T1000 (cell line): ENCODE measurements at places on chromosomes 13 and 19.

- DNase-seq: no peak
These were observed 120.5 kb downstream of the SLC7A1 start for GRCh38 chr13:29474991-29475390.

DNA sequence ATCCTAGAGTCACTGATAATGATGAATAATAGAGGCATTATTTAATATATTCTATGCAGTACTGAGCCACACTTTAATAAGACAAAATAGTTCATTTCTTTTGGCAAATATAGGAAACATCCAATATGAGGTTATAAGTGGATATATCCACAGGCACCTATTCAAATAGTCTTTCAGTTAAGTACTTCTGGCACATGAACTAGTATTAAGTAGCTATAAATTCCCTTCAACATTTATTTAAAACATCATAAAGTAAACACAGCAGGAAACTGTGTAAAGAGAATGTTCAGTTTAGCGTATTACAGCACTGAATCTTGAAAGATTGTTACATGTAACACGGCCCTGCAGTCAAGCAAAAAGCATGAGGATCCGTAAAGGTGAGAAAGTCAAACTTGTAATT is 463.3 kb upstream of the KLF12 start:
- no peak for DNase-seq

GRCh38 chr13:103437651-103438050 is 371.4 kb upstream of the SLC10A2 start:
- DNase-seq: no peak

- no peak for DNase-seq
These were observed 610.6 kb upstream of the ATXN8OS start for GRCh38 chr13:69496981-69497380.

DNA sequence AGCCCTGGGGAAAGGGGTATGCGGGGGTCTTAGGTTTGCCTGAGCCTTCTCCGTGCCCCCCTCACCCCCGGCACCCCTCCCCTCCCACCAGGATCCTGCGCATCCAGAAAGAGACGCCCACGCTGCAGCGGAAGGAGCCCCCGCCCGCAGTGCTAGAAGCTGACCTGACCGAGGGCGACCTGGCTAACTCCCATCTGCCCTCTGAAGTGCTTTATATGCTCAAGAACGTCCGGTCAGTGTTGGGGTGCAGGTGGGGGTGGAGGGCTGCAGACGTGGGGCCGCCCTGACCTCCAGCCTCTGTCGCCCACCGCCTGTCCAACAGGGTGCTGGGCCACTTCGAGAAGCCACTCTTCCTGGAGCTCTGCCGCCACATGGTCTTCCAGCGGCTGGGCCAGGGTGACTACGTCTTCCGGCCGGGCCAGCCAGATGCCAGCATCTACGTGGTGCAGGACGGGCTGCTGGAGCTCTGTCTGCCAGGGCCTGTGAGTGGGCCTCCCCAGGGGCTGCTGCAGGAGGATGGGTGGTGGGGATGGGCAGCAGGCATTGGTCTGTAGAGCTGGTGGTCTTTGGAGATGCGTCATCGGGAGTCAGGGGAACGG is 4.4 kb downstream of the PNPLA6 start:
- no peak for DNase-seq

DNA sequence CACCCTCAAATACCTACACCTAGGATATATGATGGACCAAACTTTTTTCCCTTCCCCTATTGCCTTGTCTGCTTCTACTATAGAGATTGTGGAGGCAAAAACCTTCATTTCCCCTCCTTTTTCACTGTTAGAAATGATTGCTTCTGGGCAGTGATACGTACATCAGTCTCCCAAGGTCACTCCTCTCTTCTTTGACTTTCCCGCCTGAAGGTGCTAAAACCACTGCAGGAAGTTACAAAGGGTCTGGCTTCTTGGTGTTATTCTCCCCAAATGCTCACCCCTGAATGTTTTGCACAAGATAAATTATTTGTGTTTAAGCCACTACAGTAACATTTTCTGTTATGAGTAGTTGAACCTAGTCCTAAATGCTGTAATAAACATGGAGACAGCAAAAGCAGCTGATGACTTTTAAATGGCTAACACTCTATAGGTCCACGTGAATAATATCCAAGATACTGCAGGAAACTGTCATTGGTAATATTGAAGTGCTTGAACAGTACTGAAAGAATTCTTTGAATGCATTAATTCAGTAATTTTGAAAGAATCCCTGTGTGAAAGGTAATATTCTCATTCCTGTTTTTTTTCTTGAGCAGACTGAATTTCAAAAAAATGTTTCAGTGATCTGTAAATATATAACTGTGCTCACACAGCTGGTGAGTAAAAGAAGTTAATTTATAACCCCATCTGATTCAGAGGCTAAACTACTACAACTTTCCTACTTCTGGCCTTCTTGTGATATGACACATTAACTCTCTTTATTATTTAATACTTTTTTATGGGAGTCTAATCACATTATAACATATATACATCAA is 865.1 kb downstream of the EFNB2 start:
- DNase-seq: no peak

GRCh38 chr19:17794731-17795494 is at the start of gene B3GNT3:
Gene B3GNT3 (plus strand): TSS chr19:17795138. CDS start chr19:17807808, 12,670 bp downstream.
- DNase-seq: no peak

DNA sequence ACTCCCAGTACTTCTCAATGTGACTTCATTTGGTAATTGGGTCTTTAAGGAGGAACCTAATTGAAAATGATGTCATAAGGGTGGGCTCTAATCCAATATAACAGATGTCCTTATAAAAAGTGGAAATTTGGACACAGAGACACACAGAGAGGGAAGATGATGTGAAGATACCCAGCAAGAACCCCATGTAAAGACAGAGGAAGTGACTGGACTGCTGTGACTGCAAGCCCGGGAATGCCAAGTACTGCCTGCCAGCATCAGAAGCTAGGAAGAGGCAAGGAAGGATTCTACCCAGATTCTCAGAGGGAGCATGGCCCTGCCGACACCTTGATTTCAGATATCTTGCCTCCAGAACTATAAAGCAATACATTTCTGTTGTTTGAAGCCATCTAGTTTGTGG is 239.3 kb downstream of the KCTD12 start:
- DNase-seq: no peak

DNA sequence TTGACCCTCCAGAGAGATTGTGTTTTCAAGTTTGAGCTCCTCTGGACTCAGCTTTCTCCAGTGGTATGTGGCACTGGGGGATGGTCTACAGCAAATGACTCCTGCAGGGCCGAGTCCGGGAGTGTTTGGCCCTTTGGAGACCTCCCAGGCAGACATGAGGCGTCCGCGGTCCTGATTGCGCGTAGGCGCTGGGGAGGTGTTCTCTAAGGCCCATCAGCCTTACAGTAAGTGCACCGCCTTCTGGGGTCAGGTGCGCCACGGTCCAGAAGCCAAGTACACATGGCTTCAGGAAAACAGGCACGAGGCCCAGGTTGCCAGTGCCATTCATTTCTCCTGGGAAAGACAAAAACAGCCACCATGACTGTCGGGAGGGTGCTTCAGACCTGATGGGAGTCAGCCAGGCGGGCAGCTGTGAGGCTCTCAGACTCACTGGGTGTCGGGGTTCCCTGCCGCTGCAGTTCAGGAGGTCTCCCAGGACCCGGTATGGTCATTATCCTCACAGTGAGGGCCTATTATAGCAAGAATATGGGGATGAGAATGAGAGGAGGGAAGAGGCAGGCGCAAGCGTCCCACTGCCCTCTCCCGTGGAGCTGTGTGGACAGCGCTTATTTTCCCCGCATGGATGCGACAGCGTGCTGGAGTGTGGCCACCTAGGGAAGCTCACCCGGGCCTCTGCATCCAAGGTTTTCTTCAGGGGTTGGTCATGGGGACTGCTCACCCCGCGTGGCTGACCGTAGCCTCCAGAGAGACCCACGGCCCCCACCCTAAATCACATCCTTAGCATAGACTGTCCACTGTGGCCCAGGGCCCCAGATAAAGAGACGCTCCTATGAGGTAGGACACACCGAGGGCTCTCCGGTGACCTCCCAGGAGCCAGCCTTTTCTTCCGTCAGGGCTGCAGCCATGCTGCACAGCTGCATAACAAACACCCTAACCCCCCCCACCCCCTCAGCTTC is 21.8 kb downstream of the CCDC8 start:
- DNase-seq: no peak

GRCh38 chr13:97932036-97932435 is 21.4 kb upstream of the IPO5 start:
- no peak for DNase-seq

GRCh38 chr13:53442979-53443378 is 414.4 kb downstream of the OLFM4 start:
- no peak for DNase-seq

- no peak for DNase-seq
These were observed 3.0 kb downstream of the OPA3 start for GRCh38 chr19:45581576-45581975.

GRCh38 chr13:73704587-73704986 is 429.6 kb downstream of the KLF12 start:
- DNase-seq: no peak

DNA sequence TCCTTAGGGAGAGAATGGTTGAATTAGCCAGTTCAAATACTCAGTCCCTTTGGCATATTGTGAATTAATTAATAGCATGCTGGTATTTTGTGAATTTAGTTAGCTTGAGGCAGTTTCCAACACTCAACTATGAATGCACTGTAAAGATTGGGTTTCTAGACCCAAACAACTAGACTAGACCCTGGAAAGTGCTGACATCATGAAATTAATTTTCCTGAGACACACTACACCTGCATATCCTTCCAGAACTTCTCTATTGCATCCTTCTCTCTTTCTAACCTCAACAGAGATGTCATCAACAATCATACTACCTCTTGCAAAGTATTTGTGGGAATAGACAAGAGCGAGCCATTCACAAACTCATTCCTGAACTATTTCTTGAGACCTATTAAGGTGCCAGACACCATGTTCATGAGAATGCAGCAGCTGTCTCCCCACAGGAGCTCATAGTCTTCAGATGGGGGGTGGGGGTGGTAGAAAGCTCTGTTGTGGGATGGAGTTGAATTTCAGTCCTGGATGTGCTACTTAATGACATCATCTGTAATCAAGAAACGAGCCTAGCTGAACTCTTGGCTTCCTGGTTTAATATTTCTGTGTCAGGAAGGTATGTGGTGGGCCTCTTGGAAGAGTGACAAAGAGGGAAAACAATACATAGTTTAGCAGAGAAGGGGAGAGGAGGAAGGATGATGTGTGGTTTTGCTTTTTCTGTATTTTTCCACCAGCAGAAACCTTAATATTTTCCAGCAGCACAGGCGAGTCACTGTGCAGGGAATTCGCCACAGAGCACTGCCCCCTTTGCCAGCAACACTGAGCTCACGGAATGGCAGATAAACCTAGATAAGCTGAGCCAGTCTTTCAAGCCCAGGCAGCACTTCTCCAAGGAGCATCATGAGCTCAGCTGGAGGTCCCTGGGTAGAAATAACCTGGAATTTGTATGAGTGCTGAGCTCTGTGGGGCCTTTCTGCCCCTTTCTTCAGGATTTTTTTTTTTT is 53.1 kb upstream of the CYSLTR2 start:
- DNase-seq: no peak

- no peak for DNase-seq
These were observed 3.7 kb upstream of the TMEM86B start for GRCh38 chr19:55232286-55232602.

DNA sequence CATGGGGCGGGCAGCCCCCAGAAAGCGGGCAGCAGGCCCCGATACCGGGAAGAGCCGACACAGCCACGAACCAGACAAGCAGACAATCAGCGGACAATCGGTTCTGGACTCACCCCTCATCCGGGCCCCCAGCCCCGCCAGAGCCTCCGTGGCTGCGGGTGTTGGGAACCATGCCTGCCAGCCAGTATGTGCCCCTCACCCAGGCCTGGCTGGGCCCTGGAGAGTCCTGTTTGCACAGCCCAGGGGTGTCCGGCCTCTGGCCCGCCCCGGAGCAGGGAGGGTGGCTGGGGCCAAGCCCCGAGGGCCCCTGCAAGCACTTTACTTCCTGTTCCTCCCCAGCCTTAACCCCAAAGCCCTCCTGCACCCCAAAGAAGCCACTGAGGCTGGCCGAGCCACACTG is 7.8 kb downstream of the PODNL1 start:
- no peak for DNase-seq

DNA sequence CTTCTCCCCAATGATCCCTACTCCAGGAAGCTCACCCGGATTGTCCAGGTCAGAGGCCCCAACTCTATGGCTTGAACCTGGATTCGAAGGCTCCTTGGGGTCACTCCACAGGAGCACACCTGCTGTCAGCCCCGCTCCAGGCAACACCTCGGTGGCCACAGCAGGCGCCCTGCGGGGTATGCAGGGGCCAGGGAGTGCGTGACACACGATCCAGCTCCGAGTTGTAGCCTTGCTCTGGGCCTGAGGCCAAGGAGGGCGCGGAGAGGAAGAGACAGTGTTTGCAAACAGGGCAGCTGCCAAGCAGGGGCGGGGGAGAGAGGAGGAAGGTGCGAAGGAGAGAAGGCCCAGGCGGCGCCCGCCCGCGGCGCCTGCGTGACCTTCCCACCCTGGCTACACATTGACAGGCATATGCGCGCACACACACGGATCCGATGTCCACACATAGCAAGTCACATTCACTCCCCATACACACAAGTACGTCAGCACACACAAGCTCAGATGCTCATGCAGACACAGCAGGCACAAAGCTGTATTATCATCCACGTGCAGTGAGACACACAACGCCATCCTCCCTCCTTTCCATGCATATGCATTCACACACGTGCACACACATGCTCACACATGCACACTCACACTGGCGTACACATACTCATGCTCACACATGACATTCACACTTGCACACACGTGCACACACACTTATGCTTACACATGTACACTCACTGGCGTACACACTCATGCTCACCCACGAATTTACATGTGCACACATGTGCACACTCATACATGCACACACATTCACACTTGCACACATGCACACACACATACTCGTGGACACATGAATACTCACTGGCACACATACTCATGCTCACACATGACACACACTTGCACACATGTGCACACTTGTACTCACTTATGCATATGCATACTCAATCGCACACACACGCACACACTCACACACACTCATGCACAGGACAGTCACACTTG is 10.4 kb downstream of the SBK2 start:
- peak; percentile 31 for DNase-seq

DNA sequence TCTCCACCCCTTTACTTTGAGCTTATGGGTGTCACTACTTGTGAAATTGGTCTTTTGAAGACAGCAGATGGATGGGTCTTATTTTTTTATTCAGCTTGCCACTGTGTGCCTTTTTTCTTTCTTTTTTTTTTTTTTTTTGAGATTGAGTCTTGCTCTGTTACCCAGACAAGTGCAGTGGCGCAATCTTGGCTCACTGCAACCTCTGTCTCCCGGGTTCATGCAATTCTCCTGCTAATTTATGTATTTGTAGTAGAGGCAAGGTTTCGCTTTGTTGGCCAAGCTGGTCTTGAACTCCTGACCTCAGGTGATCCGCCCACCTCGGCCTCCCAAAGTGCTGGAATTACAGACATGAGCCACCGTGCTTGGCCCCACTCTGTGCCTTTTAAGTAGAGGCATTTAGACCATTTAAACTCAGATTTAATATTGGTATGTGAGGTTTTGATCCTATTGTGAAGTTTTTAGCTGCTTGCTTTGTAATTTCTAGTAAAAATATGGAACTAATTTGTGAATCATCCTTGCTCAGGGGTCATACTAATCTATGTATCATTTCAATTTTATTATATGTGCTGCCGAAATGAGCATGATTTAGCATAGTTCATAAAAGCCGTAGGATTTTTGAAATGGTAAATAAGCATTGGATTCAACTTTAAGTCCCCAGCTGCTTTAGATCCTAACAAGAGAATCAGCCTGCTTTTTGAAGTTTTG is 584.5 kb downstream of the SLITRK1 start:
- DNase-seq: no peak

GRCh38 chr19:4523306-4524110 is 5.2 kb upstream of the PLIN4 start:
- no peak for DNase-seq

GRCh38 chr13:19155321-19155861 is 26.2 kb downstream of the TUBA3C start:
- DNase-seq: no peak

- DNase-seq: no peak
These were observed 13.2 kb downstream of the SYDE1 start for GRCh38 chr19:15120135-15121026.
